Activated gamma-delta T cell (primary cell): ENCODE measurements at places on chromosomes 1 and 21.

GRCh38 chr21:26717146-26717739 lies 128.0 kb downstream of the ADAMTS1 start:
- DNase-seq = no peak

GRCh38 chr1:22619798-22620197 lies 16.6 kb upstream of the C1QA start:
- DNase-seq = no peak

GRCh38 chr1:229119161-229119560 lies 151.8 kb upstream of the RAB4A start:
- no peak for DNase-seq

GRCh38 chr1:47235806-47236205 lies 3.8 kb upstream of the TAL1 start:
- no peak for DNase-seq

DNA sequence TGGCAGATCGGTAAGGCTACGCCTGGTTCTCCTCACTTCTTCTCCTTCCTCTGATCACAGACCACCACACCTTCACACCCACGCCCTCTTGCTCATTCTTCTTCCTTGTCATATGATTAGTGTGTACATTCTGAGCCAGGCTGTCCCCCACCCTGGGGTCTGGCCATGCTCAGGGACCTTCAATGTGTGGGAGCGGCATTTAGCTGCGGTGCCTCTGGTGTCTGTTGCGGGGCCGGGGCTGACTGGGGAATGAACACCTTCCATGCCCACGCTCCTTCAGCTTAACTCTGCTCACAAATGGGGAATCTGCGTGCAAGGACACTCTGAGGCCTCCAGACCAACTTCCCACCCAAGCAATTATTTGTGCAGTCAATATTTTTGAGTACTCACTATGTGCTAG lies 29.4 kb downstream of the QSOX1 start:
- no peak for DNase-seq

DNA sequence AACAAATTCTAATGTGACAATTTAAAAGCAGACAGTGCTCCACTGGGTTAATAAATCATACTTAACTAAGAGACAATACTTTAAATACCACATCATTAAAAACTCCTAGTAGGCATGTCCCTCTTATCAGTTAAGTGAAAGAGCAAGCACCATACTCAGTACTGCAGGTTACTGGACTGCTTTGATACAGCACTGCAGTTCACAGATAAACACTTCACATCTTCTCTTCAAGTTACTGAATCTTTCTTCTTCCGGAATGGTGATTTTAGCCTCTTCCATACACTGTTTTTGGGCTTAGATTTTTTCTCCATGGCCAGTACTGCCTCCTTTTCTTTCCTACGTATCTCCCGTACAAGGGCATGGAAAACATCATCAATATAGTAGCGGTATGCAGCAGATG lies 11.0 kb downstream of the RIT1 start:
- no peak for DNase-seq

DNA sequence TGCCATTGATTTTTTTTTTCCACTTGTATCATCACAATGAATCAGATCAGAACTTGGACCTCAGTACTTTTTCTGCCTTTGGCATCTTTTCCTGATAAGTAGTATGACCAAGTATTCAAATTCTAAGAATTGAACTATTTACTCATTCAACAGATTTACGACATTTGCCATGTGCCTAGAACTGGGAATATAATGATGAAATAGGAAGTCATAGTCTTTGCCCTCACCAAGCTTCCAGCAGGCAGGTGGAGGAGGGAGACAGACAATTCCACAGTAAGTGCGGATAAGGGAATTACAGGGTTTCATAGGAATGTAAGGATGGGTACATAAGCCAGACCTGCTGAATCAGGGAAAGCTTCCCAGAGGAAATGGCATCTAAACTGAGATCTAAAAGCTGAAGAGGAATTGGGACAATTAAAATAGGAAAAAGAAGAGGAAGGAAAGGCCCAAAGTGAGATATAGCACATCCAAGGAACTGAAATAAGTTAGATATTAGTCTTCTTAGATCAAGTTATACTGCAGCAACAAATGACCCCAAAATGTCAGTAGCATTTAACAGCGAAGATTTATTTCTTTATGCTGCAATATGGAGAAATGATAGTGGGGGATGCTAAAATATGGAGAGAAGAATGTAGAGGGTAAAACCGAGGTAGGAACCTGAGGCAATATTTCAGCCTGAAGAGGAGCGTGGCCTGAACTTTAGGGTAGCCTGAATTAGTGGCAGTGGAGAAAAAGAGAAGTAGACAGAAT lies 5.3 kb upstream of the DDX59 start:
- no peak for DNase-seq

GRCh38 chr1:93186667-93187066 lies 6.1 kb downstream of the CCDC18 start:
- DNase-seq = no peak

GRCh38 chr1:84242641-84243040 lies 58.9 kb upstream of the SAMD13 start:
- DNase-seq = no peak

GRCh38 chr1:229380536-229381160 lies 37.8 kb upstream of the CCSAP start:
- no peak for DNase-seq

- no peak for DNase-seq
Measured at GRCh38 chr1:240492832-240493440, 119.0 kb downstream of the GREM2 start.

GRCh38 chr21:43664358-43664757 lies 5.0 kb downstream of the RRP1B start:
- no peak for DNase-seq

- DNase-seq = no peak
Measured at GRCh38 chr1:243903895-243904294, 53.9 kb upstream of the AKT3 start.

DNA sequence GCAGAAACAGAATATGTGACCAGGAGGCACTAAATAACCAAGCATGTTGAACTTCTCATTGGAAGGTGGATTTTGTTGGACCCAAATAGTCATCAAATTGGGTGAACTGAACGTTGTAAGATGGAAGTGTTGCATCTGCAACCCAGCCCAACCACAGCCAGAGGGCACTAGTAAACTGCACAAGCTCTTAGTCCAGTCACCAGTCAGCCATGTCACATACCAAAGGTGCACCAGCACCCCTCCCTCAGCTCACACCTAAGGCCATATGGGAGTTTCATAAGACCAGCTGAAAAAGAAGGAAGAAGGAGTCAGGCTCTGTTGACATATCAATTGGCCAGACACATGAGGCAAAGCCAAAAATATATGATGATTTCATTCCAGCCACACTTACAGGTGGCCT lies 481.7 kb upstream of the NR5A2 start:
- DNase-seq = no peak

DNA sequence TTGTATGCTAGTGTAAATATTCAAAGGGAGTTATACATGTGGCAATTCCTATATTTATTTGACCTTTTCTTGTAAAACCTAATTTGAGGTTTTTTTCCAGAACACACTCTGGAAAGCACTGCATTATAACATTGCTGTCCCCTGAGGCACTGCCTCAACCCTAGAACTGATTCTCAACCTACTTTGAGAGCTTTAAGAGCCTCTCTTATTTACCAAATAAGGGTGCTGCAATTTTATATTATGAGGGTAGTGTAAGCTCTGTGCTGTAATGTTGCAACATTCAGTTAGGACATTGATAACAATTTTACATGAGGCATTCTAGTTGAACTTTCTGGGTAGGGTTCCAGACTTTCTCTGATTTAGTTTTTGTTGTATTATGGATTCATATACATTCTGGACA lies 302.2 kb upstream of the DEPDC1 start:
- no peak for DNase-seq

DNA sequence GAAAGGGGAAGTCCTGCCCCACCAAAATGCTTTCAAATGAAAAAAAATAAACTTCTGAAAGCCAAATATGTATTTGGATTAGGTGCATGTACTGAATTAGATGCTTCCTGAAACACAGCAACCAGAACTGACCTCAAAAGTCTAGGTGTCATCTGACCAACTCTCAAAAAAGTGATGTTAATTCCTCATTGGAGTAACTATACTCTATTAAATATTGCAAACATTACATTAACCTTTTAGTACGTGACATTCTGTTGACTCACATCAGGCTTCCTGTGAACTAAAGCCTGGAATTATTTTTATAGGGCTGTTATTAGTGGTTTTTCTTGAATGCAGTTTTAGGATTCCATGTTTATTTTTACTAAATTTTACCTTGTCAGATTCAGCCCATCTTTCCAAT lies 73.5 kb downstream of the ASTN1 start:
- no peak for DNase-seq

GRCh38 chr1:168499688-168500049 lies 44.1 kb downstream of the XCL2 start:
- no peak for DNase-seq

DNA sequence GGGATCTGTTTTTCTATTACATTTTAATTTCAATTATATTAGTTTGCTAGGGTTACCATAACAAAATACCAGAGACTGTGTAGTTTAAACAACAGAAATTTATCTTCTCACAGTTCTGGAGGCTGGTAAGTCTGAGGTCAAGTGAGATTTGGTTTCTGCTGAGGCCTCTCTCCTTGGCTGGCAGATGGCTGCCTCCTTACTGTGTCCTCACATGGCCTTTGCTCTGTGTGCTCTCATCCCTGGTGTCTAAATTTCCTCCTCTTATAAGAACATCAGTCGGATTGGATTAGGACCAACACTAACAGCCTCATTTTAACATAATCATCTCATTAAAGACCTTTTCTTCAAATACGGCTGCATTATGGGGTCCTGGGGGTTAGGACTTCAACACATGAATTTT lies 195.2 kb upstream of the CHODL start:
- no peak for DNase-seq

DNA sequence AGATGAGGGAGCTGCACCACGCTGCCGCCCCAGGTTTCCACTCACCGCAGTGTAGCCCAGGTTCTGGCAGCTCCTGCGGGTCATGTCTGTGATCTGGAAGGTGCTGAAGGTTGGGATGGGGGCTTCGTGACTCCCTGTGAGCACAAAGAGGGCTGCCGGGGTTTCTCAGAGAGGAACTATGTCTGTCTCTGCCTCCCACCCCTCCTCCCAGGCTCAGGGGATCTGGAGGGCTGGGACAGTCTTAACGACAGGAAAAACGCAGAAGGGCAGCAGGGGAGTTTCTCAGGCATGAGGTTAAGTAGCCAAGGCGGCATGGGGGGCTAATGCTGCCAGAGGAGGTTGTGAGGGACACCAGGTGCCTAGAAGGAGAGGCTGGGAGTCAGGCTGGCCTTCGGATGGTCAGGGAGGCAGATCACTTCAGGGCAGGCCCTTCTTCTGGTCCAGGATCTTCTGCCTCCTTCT lies 656 bp downstream of the SH2D2A start:
- DNase-seq = no peak

DNA sequence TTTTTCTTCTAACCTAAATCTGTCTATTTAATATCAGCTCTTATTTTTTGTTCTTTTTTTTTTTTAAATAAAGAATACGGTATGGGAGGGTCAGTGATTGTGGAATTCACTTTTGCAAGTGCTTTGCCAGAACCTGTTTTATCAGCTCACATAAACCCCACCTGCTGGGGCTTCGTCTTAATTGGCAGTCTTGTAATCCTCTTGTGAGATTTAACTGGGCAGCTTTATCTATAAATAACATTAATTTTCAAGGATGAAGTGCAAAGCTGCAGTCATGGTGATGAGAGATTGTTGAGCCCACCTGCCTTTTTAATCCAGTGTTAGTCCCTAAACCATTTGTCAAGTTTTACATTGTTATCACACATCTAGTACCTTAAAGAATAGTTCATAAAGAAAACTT lies 18.2 kb upstream of the PDC start:
- DNase-seq = no peak

GRCh38 chr1:33261344-33261743 lies 5.1 kb downstream of the ZNF362 start:
- no peak for DNase-seq

GRCh38 chr1:7638078-7638477 lies 133.0 kb upstream of the VAMP3 start:
- no peak for DNase-seq

DNA sequence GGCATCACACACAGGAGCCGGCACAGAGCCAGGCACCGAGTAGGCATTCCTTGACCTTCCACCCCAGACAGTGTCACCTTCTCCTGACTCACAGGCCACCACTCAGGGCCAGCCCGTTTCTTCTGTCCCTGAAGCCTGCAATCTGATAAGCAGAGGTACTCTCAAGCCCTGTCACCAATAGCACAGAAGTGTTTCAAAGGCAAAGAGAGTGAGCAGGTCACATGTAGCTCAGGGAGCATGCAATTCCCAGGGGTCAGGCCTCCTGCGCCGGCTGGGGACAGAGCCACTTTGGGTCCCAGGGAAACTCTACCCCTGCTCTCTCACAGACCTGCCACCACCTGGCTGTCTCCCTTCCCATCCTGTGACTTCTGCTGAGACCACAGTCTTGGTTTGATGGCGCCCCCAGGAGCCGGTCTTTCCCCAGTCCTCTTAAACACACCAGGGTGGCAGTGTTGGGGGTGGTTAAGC lies 13.2 kb downstream of the CAPN9 start:
- DNase-seq = no peak

- no peak for DNase-seq
Measured at GRCh38 chr1:182259968-182260367, 131.6 kb downstream of the GLUL start.

DNA sequence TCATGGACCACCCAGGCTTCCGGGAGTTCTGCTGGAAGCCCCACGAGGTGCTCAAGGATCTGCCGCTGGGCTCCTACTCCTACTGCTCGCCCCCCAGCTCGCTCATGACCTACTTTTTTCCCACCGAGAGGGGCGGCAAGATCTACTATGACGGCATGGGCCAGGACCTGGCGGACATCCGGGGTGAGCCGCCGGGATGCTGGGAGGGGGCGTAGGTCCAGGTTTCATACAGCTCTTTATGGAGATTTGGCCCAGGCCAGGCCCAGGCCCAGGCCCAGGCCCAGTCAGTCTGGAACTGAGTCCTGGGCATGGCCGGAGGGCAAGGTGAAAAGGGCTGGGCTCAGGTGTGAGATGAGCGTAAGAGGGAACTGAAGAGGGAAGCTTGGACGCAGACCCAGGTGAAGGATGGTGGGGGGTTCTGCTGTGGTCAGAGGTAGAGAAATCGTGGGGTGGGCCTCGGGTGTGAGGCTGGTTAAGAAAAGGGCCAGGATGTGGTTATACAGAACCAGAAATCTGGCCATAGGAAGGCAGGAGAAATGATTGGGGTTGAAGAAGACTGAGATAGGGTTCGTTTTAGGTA lies 23.0 kb downstream of the DISP3 start:
- no peak for DNase-seq
